ENCODE measurements at places on chromosomes 2 and 18. TPM values are rescaled to one million over a fixed set of nuclear protein-coding genes. Genes with fewer than 3 reads are reported as not detected.

Gene PTPRN
- not detected for total RNA-seq

Gene CD8A
- total RNA-seq = 5.9 TPM

Gene PPP1R1C
- 2.5 TPM for total RNA-seq

Gene STPG4
- total RNA-seq = not detected

Gene EGR4
- total RNA-seq = not detected

Gene GAREM2
- total RNA-seq = 3.2 TPM

Gene OSBPL6
- 0.91 TPM for total RNA-seq

Gene ITGA6
- 89.1 TPM for total RNA-seq

Gene CYP27A1
- total RNA-seq = 18.5 TPM

Gene ALPP
- not detected for total RNA-seq

Gene SERPINB8
- total RNA-seq = 18.1 TPM

Gene FZD7
- 14.0 TPM for total RNA-seq

Gene LPIN2
- total RNA-seq = 52.3 TPM

Gene SKOR2
- total RNA-seq = not detected

Gene MAB21L4
- 6.1 TPM for total RNA-seq

Gene FSHR
- 0.54 TPM for total RNA-seq

Gene WDR75
- total RNA-seq = 28.3 TPM

Gene KIF1A
- 0.54 TPM for total RNA-seq

Gene REEP1
- 4.3 TPM for total RNA-seq

Gene ARPC2
- total RNA-seq = 252 TPM

Gene NGEF
- total RNA-seq = 4.8 TPM

Gene SLC14A1
- 8.5 TPM for total RNA-seq

Gene CFC1
- total RNA-seq = not detected

Gene DOK6
- 3.8 TPM for total RNA-seq

Gene GNAL
- total RNA-seq = 9.7 TPM

Gene EVX2
- total RNA-seq = not detected

Gene GALNT13
- 0.57 TPM for total RNA-seq

Gene ST8SIA5
- total RNA-seq = 1.4 TPM

Gene SALL3
- total RNA-seq = 2.0 TPM

Gene RGPD4
- total RNA-seq = not detected

Gene ALK
- total RNA-seq = 0.13 TPM

Gene SGPP2
- total RNA-seq = 89.8 TPM

Gene ATF2
- total RNA-seq = 55.6 TPM

Gene ALPI
- 0.09 TPM for total RNA-seq

Gene LONRF2
- total RNA-seq = 6.3 TPM

Gene ESCO1
- 17.8 TPM for total RNA-seq

Gene LOXL3
- 9.7 TPM for total RNA-seq

Gene TMEM169
- 4.6 TPM for total RNA-seq

Gene SLC9A4
- total RNA-seq = 2.8 TPM

Gene DLGAP1
- total RNA-seq = 32.8 TPM

Gene HYCC2
- total RNA-seq = 30.1 TPM

Gene LINC00305
- total RNA-seq = not detected

Gene GAL3ST2
- 0.19 TPM for total RNA-seq

Gene GALNT14
- 84.6 TPM for total RNA-seq

Gene ZNF396
- 6.5 TPM for total RNA-seq

Gene AOX1
- 38.6 TPM for total RNA-seq

Gene REG3A
- not detected for total RNA-seq

Gene UPP2
- total RNA-seq = 0.19 TPM
